Left ventricle myocardium superior (tissue), 1 donor: ENCODE measurements at places on chromosomes 12 and 14.

DNA sequence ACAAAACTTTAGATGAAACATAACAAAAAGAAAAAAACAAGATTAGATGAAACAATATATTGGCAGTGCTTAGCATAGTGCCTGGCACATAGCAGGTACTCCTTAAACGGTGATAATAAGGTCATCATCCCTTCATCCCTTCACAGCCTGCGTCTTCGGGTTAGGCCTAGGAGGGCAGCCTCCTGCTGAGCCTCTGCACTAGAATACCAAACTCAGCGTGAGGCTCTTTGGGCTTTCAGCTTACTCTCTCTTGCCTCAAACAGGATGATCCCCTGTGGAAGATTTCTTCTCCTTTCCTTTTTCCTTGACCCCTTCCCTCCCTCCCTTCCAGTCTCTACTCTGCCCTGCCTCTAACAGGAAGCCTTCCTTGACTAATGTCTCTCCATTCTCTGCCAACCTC is 14.4 kb upstream of the FIGNL2 start:
- DNase-seq = no peak

DNA sequence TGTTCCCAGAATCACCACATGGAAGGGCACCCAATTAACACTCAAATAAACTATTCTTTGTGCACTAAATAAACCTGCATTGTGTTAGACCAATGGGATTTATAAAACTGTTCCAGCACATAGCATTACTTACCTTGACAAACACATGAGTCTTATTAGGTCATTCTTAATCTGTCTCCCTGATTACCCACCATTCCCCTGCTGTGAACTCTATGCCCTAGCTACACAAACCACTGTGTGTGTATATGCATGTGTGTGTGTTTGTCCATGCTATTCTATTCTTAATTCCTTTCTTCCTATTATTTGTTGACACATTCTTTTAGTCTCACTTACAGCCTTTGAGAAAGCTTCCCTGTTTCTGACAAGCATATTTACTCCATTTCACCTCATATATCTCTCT is 303.6 kb upstream of the GARIN6 start:
- no peak for DNase-seq

GRCh38 chr12:4383304-4383865 is 3.9 kb upstream of the FGF23 start:
- DNase-seq = no peak

DNA sequence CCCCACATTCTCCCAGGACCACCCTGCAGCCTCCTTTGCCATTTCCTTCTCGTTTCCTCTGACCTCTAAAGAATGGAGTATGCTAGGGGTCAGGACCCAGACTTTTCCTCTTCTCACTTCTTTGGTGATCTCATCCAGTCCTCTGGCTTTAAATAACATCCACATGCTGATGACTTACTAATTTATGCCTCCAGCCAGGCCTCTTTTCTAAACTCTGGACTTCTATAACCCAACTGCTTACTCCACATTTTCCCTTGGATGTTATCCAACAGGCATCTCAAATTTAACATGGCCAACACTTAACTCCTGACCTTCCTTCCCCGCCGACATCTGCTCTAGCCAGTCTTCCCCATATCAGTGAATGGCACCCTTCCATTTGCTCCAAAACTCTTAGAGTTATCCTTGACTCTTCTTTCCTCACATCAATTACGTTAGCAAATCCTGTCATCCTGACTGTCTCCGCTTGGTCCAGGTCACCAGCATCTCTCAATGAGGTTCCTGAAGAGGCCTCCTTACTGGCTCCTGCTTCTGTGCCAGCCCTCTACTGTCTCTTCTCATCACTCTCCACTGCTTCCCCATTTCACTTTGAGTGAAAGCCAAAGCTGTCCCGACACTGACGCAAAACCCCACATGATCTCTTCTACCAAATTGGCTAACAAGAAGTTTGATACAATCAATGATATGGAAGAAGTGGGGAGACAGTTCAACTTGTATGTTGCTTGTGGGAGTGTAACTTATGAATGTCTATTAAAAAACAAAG is 42.7 kb downstream of the TMBIM6 start:
- no peak for DNase-seq

- DNase-seq = no peak
Measured at GRCh38 chr12:12336049-12336411, 14.0 kb downstream of the MANSC1 start.

GRCh38 chr12:42590330-42590934 is 886 bp upstream of the PRICKLE1 start:
- peak; percentile 54 for DNase-seq

- no peak for DNase-seq
Measured at GRCh38 chr12:19527866-19528265, 88.6 kb downstream of the AEBP2 start.

GRCh38 chr12:55696141-55696540 is 11.6 kb downstream of the ITGA7 start:
- no peak for DNase-seq

GRCh38 chr12:7137908-7138307 is 7.7 kb downstream of the CLSTN3 start:
- DNase-seq = no peak

GRCh38 chr14:77717608-77718305 is 9.9 kb downstream of the SLIRP start:
- no peak for DNase-seq

GRCh38 chr12:14384783-14385638 is 19.5 kb downstream of the ATF7IP start:
- DNase-seq = no peak

DNA sequence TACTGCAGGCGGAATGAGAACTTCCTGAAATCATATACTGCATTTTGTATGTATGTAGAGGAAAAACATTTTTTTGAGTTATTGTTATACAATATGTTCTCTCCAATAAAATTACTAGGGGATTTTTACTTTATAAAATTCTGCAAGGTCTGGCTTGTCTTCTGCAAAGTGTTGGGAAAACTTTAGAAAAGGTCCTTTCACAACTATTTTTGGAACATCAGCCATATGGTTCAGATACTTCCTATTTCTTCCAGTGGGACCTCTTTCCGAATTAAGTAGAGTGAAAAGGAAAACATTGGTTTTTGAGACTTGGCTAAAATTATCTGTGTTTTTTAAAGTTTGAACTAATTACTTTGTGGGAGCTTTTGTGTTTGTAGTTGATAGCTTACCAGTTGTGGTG is 52.7 kb downstream of the DAAM1 start:
- no peak for DNase-seq

GRCh38 chr12:24069532-24070395 is 120.3 kb upstream of the SOX5 start:
- no peak for DNase-seq

DNA sequence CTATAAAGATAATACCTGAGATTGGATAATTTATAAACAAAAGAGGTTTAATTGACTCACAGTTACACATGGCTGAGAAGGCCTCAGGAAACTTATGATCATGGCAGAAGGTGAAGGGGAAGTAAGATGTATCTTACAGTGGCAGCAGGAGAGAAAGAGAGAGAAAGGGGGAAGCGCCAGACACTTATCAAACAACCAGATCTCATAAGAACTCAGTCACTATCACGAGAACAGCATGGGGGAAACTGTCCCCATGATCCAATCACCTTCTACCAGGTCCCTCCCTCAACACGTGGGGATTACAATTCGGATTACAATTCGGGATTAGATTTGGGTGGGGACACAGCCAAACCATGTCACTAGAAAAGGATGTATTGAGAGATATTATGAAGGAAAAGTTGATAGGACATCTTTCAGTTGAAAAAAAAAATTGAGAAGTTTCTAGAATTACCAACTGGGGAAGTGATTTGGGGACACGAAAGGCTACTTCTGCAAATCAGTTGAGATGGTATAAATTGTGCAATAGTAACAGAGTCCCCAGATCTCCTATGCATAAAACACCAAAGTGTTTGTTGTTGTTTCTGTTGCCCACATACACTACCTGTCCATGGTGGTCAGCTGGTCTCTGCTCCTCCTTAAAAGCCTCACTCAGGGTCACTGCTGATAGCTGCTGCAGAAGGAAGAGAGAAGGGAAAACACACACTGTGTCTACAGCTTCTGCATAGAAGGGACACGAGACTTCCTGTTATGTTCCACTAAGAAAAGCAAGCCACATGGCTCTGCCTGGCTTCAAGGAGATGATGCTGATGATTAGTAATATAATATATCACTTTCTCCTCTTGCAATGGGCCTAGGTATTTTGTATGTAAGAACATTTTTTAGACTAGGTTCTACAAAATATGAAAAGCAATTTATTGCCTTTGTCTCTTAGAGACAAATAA is 465.5 kb downstream of the PDZRN4 start:
- DNase-seq = no peak

- no peak for DNase-seq
Measured at GRCh38 chr14:100832311-100832960, 6.5 kb downstream of the MEG3 start.

GRCh38 chr12:14548609-14549008 is 19.1 kb downstream of the PLBD1 start:
- no peak for DNase-seq

DNA sequence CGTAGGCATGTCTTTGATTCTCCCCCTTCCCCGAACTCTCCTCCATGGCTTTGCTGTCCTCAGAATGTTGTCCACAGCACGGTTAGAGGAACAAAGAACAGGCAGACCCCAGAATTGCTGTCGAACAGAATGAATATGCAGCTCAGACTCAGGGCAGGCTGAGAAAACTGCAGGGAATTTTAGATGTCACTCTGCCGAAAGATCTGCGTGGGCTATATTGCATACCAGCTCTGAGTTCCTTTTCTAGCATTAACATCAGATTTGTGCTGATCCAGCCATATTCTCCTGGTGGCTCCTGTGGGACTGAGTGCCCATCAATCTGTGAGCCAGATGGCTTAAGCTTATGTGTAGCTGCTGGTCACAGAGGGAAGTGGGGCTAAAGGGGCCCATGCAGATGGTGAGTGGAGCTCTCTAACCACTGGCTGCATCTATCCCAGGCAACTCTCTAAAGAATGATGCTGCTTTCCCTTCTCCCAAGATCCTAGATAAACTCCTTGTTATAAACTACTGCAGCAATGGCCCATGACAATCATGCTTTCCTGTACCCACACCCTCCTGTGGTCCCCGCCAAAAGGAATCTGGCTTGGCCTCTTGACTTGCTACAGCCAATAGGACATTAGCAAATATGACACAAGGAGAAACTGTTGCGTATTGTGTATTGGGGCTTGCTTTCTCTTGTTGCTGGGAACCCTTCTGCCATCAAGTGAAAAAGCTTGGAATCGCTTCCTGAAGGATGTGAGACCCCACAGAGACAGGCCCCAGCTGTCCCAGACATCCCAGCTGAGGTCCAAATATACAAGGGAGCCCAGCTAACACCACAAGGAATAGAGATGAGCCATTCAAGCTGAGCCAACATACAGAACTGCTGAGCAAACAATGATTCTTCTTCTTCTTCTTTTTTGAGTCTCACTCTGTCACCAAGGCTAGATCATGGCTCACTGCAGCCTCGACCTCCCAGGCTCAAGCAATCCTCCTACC is 101.3 kb downstream of the FOXN3 start:
- DNase-seq = no peak

DNA sequence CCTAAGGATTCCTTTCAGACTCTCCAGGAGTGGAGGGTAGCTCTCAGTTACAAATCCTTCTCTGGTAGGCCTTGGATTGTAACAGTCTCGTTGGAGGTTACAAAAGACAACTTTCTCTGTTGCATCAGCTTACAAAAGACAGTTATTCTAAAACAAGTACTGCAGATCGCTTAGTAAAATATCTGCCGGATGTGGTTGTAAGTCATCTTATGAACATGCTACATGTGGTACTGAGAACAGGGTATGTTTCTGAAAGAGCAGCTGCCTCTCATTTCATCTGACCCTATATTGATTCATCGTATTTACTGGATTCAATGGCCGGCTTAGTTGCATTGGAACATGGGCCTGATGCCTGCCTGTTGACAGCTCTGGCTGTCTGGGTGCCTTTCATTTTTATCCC is 157.4 kb downstream of the PTCSC3 start:
- DNase-seq = no peak
